ENCODE measurements at places on chromosomes 16 and 17.
A peak's percentile ranks its signal among the peaks of the same experiment; 100 is the strongest.

DNA sequence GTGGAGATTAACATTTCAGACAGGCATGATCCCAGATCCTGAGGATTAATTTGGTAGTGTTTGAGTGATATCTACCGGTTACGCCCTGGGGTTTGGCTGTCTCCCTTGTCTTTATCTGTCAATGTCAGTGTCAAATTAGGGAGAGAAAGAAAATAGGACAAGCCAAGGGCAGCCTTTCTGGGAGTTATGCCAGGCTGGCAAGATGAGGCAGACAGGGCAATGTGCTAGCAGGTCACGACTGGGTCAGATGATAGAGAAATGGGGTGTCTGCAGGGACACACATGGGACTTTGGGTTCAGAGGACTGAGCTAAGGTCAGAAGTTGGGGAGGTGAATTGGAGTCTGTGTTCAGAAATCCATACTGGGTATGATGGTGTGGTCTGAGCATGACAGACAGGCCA lies 27.4 kb upstream of the LYRM9 start:
- no peak for DNase-seq

- DNase-seq = peak; percentile 96
These were observed at the start of gene JMJD6 for GRCh38 chr17:76726231-76726775. JMJD6 (minus strand) TSS chr17:76726606; CDS start chr17:76726475, 131 bp downstream.

DNA sequence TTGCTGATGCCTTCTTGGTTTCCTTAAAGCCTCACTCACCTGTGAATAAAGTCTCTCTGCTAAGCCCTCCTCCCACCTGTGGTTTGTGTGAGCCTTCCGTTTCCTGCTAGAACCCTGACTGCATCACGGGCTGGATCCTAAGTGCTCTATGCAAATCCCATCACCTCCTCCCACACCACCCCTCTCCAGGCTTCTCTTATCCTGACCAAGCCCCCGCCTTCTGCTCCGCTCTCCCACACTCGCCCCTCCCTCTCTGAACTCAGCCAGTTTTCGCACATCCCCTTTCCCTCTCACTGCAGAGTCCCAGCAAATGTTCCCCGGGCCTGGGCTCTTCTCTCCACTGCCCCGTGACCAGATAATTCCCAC lies 51.8 kb downstream of the PIMREG start:
- no peak for DNase-seq

DNA sequence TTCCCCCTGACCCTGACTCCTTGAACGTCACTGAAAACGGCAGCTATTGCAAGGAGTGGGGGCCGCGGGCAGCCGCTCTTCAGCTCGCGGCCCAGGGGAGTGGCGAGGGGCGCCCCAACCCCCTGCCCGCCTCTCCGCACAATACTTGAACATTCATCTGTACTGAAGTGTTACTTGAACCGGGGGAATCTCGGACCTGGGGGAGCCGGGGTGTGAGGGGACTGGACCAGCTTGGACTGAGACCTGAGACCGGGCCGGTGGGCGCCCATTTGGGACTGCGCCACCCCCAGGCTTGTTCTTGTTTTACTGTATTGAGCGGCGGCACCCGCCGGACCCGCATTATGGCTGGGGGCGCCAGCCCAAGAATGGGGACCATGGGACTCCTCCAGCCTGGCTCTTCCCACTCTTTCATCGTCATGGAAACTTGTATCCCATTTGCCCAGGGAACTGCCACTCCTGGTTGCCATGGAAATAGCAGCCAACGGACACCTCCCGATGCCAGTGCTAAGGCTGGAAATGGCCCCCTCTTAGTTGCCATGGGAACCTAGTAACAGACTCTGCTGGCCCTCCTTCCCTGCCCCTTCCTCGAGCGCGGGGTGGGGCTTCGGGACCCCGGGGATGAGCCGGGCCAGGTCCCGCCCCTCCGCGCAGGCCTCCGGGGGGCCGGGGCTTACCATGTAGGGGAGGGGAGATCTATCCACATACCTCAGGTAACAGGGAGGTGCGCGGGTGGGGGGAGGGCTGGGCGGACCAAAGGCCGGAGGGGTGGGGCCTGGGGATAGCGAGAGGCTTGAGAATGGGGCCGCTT lies 805 bp upstream of the ORAI3 start:
- DNase-seq = peak; percentile 99

- peak; percentile 92 for DNase-seq
These were observed 31.1 kb downstream of the PPM1E start for GRCh38 chr17:58786586-58787295.

- DNase-seq = no peak
These were observed 55.7 kb downstream of the GOSR1 start for GRCh38 chr17:30532871-30533270.

DNA sequence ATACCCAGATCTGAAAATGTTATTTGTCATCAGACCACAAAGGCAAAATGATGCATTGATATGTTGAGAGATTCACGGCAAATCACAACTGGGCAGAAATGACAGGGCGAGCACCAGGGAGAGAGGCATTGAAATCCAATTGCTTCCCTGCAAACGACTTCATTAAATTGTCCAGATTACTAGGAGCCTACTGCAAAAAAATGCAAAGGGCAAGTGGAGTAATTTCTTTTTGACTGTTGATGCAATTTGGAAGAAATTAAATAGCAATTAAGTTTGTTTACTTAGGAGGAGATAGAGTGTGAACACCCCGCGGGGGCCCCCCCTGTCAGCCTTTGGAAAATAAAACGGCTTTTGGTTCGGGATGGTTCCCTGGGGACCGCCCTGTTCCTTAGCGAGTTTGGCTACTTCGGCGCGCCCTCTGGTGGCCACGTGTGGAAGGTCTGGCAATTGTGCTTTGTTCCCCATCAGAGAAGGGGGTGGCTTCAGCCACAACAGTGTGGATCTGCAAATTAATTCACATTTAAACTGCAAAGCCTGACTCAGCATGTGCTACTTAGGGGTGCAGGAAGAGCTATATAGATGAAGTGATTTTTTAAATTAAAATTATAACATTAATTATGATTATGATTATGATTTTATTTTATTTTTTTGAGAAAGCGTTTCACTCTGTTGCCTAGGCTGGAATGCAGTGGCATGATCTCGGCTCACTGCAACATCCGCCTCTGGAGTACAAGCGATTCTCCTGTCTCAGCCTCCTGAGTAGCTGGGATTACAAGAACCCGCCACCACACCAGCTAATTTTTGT lies 14.5 kb upstream of the TMC7 start:
- DNase-seq = peak; percentile 78

- DNase-seq = no peak
These were observed 16.8 kb downstream of the PRPSAP1 start for GRCh38 chr17:76336756-76337412.

GRCh38 chr16:25707553-25707952 lies 15.8 kb downstream of the HS3ST4 start:
- DNase-seq = no peak

- no peak for DNase-seq
These were observed 23.3 kb downstream of the QPRT start for GRCh38 chr16:29702269-29702668.
